AG08395 (cell line): ENCODE measurements at places on chromosomes 11 and 22.
A peak's percentile ranks its signal among the peaks of the same experiment; 100 is the strongest.

DNA sequence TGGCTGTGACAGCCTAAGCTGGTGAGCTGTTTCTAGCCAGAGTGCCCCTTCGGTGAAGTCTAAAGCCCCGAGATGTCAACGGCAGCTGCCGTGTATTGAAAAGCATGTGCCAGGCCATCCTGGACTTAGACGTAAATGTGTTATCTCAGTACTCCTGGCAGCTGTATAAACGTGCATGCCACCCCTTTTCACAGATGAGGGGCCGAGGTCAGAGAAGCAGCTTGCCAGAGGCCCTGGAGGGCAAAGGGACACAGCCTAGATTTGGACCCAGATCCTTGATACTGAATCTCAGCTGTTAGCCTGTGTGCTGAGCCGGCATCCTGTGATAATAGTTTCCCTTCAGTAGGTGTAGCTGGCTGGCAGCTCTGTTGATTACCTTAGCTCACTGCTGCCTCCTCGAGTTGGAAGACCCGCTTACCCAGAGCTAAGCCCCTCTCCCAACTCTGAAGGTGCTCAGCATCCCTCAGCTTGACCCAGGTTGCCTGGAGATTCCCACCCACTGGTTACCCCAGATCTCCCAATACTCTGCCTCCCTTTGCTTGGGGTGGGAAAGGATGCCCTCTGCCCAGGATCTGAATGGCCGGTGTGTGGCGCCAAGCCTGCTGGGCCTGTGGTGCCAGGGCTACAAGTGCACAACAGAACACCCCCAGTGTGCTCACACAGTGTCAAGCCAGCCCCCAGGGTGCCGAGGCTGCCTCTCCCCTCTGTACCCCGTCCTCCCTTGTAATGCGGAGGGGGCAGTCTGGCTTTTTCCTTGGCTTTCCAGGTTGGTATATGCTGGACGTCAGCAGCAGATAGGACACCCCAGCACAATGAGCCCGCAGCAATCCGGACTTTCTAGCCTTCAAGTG is 59.8 kb upstream of the WNT7B start:
- no peak for DNase-seq

DNA sequence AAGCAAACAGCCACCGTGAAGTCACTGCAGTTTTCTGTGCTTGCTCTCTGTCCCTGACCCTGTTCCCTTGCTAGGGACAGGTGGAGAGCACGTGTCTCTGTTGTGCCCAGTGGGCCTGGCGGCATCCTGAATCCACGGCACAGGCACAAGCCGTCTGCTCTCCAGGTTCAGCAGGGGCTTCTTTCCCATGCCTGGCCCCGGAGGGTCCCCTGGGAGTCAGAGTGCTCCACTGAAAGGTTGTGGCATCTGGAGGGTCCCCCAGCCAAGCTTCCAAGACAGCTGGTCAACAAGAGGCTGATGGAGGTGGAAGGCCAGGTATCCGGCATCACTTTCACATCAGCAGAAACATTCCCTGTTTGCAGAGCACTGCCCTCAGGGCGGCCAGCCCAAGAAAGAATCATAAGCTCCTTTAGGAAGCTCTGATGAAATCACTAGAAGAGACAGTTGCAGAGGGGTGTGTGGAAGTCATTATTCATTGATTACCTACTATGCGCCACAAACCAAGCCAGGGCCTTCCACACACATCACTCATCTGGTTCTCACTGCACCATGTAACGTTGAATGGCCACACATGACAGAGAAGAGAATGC is 346.4 kb upstream of the B3GAT1 start:
- no peak for DNase-seq

GRCh38 chr11:3057069-3057963 is at the start of gene CARS1:
CARS1 (minus strand) TSS chr11:3057423; CDS start chr11:3057367, 56 bp downstream.
- DNase-seq, result peak; percentile 96

DNA sequence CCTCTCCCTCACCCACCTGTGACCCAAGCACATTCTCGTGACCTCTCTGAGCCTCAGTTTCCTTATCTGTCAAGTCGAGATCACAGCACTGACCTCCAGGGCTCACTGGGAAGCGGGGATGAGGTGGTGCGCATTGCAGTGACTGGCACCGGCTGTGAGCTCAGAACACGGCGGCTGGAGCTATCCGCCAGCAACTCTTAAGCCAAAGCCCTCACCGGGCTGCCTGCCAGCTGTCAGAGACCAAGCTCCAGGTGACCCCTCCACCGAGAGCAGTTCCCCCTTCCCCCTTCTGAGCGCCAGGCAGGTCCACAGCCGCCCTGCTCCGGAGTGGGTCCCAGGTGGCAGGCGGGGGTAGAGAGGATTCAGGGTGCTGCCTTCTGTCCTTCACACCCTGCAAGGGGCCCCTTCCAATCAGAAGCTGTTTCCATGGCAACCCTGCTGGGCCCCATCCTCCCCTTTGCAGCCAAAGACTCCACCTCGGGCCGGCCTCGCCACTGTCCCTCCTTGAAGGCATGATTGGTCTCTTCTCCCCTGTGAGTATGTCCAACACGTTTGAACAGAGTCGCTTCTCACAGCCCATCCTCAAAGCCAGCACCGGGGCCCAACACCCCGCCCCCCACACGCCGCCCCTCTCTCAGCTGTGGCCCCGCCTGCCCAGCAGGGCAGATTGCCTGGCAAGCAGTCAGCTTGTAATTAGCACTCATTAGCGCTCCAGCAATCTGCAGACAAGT is 98.7 kb downstream of the WNT7B start:
- no peak for DNase-seq

DNA sequence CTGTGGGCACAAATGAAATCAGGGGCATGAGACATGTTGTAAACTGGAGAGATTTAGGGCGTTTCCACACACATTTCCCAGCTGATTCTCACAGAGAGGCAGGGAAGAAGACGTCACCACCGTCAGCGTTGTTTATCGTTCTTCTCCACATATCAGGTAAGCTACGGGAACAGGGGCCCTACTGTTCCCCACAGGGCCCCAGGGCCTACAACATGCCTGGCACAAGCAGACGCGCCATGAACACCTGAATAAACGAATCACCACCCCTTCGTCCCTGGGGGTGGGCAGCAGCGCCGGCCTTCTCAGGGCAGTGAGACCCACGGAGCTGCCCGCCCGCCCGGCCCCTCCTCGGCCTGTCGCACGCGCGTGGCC is 342 bp downstream of the EFCAB6 start:
- peak; percentile 24 for DNase-seq

- no peak for DNase-seq
Observed at GRCh38 chr11:115739878-115740277, 235.7 kb upstream of the CADM1 start.
